Activated CD8-positive, alpha-beta memory T cell treated with anti-CD3 and anti-CD28 coated beads for 1 hour (primary cell): ENCODE measurements at places on chromosomes 5 and 9.

DNA sequence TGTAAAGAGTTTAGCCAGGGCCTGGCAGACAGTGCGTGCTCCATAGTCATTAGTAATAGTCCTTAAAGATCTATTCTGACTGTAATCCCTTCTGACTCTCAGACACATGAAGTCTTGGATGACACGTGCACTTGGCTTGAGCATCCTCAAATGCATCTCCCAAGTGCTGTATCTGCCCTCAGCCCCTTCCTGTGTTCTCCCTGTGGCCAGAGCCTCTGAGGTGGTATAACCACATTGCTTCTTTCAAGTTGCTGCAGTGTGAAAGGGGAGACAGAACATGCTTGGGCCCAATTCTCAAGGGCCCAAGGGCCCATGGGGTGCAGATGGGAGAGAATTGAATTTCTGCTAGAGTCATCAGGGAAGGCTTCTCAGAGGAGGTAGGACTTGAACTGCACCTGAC lies 30.1 kb upstream of the HAND1 start:
- DNase-seq: no peak

GRCh38 chr5:34656001-34656699 lies at the start of gene RAI14:
Gene RAI14 (plus strand): TSS chr5:34656328. CDS start chr5:34686920, 30,592 bp downstream.
- DNase-seq: no peak

DNA sequence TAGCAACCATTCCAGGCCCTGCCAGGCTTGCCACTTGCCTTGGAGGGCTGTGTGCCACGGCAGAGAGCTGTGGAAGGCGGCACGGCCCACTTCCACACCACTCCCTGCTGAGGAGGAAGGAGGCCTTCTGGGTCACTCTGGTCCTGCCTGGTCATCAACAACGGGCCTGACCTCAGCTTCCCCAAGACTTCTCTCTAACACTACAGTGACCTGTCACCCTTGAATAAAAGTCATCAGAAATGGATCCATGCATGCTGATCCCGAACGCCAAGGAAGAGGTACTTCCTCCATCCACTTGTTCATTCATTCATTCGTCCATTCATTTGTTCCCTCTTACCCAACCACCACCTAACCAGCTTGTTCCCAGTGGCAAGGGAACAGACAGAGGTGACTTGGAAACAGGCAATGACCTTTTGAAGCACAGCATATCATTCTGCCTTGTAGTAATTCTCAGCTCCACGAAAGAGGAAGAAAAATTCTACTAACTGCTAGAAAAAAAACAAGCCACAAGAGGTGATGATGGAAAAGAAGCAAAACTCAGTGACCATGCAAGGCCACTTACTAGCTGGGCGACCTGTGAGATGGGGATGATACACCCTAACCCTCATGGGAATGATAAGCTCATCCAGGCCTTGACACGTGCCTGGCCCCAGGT lies 58.6 kb downstream of the STK10 start:
- no peak for DNase-seq

DNA sequence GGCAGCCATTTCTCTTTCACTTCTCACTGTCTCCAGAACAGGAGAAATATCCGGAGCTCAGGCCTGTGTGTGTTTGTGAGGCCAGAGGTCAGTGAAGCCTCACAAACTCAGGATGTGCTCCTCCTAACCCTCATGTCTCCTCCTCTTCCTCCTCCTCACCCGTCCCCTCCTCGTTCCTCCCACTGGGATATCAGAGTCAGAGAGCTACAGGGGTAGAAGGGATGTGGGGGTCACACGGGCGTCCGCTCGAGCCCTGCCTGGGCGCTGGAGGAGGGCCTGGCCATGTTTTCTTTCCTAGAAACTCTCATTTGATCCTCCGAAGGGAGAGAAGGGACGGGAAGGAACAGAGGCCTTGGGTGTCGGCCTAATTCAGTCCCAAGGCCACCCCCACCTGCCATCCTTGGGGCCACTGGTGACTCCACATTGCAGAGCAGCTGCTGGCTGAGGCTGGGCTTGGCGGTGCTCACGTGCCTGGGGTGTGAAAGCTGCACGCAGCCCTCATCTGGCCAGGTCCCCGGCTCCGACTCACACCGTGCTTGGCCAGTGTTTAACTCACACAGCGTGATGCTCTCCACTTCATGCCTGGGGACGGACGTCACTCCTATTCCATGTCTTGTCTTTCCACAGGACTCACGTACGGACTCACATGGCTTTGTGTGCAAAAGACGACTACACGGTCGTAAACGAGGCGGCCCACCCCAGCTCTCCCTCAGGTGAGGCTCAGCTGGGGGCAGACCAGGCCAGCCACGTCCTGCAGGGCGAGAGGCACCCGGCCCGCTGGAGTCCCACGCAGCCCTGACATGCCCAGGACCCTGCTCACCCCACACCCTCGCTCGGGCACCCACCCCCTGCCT lies 22.6 kb upstream of the SLC6A19 start:
- DNase-seq: no peak

DNA sequence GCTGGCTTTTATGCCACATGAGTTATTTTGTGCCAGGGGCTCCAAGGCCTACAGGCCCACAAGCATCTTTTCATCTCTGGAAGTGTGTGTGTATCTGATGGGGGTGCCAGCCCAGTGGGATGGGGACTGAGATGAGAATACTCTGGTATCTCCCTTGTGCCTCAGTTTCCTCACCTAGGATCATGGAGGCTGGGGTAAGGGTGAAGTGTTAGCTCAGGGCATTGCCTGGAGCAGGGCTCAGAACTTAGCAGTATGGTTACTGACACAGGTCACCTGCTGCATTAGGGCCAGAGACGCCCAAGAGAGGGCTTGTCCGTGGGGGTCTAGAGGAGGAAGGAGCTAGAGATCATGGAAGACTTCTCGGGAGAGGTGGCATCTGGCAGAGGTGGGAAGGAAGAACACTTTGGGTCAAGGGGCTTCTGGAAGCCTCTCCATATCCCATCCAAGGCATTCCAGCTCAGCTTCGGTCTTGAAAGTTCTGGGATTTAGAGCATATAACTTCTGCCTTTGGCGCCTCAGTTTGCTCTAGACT lies 742 bp upstream of the WNK2 start:
- DNase-seq: no peak

DNA sequence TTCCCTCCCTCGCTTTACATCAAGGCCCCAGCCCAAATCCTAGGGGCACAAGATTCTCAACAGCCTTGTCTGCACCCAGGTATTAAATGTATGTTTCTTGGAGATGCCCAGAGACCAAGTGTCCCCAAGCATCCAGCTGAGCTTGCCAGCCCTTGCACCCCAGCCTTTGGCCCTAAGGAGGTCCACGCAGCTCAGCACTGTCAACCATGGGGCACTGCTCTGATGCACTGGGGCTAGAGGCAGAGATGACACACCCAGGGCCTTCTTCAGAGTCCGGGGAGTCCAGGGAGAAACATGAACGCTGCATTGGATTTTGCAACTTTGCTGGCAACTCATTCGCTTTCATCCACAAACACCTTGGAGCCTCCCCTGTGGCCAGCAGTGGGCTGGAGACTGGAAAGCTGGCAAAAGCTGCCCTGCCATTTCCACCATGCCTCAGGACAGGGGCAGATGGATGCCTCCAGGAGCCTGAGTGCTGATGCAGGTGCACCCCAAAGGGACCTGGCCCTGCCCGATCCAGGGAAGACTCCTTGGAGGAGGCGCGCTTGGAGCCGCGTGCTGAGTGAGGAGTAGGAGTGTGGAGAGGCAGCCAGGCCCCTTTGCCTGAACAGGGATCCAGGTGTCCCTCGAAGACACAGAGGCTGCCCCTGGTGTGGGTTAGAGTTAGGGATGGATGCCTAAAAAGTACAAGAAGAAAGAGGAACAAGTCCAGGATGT lies 19.3 kb downstream of the PAEP start:
- no peak for DNase-seq

DNA sequence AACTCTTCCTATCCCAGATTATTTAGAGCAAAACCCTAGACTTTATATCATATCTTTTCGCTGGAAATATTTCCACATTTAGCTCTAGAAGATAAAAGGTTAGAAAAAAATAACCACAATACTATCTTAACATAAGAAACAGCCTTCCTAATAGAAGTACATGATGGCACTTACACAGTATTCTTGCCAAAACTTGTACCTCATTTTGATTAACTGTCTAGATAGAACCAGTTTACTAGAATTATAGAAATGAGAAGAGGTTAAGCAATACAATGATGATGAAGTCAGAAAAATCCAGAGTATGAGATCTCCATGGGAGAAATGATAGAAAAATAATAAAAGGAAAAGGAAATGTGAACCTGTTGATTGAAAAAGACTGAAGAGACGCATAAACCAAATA lies 63.1 kb downstream of the SLC12A2 start:
- no peak for DNase-seq

DNA sequence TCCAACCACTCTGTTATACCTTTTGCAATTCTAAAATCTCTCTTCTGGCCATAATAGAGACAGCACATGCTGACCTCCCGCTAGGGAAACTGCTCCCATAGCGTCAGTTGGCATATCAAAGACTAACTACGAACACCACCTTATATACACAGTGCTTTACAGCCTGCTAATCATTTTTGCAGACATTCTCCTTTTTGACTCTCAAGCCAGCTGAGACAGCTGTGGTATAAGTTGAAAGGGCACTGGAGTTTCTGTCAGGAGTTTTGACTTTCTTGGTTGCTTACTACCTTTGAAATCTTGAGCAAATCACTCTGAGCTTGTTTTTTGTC lies 160.2 kb upstream of the TBCA start:
- no peak for DNase-seq

DNA sequence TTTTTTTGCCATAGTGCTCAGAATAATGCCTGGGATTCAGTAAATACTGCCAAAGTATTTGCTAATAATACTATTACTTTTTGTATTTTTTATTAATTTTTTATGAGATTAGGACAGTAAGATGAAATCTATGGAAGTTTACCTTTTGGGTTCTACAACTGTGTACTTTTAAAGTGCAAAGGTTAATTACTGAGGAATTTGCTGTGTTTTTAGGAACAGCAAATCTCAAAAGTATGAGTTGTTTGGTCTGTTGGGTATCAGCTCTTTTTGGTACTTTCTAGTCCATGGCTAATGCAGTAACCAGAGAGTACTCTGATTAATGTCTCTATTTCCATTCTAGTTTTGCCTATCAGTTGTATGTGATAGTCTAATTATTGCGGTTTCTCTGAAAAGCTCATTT lies 5.1 kb downstream of the HSPA4 start:
- DNase-seq: no peak

GRCh38 chr5:126460977-126461376 lies 37.8 kb downstream of the GRAMD2B start:
- DNase-seq: no peak

- no peak for DNase-seq
These were observed 11.0 kb downstream of the RNF145 start for GRCh38 chr5:159198063-159199036.

DNA sequence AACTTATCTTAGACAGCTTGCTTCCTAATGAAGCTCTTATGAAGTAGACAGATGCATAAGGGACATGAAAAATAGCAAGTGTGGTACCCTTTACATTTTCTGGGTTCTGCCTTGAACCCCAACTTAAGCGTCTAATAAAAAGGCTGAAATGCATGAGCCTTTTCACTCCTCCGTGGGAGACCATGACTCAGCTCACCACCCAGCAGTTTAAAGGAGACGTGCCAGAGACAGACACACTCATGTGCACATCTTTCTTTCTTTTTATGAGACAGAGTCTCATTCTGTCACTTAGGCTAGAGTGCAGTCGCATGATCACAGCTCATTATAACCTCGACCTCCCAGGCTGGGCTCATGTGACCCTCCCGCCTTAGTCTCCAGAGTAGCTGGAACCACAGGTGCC lies 22.3 kb downstream of the CTXN3 start:
- no peak for DNase-seq

DNA sequence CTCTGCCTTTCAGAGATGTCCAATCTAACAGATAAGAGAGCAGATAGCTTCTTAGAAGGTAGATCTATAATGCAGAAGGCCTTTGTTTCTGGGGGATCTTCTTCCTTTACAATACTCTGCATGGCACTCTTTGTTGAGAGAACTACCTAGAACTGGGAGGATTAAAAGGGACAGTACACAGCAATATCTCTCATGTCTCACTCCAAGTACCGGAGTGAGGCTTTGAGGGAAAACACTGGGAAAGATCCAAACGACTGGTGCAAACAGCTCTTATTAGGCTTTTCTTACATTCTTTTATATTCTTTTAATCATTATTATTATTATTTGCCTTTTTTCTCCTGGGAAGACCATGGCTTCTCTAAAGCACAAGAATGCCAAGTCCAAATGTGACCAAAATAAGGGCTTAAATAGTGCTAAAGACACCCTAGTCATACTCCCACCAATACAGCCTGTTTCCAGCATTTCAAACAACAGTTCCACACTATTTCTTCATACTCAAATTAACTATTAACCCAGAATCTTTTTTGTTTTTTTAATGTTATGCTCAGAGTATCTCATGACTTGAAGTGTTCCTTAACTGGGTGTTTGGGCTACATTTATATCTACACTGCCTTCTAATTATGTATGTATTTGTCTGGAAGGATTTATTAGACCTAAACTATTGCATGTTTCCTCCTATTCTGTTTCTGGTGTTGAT lies 52.7 kb downstream of the ABHD17B start:
- no peak for DNase-seq

GRCh38 chr5:127922603-127923002 lies 161.0 kb upstream of the SLC12A2 start:
- no peak for DNase-seq

GRCh38 chr5:93677359-93677891 lies 64.0 kb downstream of the POU5F2 start:
- no peak for DNase-seq

GRCh38 chr5:32510860-32511259 lies 66.3 kb upstream of the ZFR start:
- DNase-seq: no peak

- DNase-seq: no peak
These were observed 43.0 kb downstream of the SEMA6A start for GRCh38 chr5:116531635-116532034.

DNA sequence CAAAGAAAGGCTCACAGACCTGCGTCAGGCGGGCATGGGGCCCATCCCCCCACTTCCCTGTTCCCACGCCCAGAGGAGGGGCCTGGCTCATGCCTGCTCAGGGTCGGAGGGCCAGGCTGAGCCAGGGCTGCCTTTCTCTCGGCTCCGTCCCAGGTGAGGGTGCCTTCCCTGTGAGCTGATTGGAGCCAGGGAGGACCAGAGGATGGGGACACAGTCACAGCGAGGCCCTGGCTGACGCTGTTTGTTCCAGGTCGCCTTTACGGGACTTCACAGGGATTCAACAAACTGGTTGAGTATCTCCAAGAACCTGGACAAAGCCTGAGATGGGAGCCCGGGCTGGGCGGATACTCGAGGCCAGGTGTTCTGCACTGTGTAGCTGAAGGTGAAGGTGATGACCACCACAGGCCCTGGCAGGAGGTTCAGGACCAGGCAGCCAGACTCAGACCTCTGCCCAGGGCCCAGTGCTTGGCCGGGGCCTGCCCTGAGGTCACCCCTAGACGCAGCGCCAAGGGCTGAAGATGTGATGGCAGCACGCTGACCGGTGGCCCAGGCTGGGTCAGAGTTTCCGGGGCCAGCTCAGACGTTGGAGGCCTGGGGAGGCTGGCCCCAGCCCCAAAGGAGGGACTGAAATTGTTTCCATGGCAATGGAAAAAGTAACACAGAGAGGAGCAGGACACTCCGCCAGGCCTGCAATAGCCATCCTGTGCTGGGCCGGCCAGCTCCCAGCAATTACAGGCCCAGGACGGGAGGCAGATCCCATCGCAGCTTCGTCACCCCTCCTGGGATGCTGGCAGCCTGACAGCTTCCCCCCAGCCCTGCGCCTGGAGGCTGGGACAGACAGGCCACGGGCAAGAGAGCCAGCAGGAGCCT lies 65.3 kb upstream of the ADAMTS2 start:
- no peak for DNase-seq
